ENCODE measurements at places on chromosomes 2 and 18. TPM values are rescaled to one million over a fixed set of nuclear protein-coding genes. Genes with fewer than 3 reads are reported as not detected.

DNA sequence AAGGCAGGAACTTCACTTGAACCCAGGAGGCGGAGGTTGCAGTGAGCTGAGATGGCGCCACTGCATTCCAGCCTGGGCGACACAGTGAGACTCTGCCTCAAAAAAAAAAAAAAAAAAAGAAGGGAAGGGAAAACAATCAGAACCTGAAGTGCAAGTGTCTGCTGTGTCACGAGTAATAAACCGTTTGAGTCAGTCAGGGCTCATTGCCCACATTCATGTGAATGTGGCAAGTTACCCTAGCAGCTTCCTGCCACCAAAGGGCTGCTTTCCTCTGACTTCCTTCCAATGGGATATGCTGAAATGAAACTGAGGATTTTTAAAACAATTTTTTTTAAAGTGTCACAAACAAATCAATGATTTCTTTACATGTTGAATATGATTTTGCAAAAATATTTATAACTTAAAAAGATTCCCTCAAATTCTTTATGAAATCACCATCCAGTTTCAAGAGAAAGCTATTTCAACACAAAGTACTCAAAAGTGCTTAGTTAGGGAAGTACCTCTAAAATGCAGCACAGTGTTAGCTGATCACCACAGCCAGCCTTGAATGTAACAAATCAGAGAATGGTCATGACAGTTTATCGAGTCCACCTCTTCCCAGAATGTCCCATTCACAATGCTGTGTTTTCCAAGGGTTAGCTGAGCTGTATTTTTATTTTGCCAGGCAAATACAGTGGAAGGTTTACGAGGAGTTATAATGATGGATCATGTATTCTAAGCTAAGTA, 36.4 kb downstream of the WDSUB1 start:
- DNase-seq, result peak; percentile 71

DNA sequence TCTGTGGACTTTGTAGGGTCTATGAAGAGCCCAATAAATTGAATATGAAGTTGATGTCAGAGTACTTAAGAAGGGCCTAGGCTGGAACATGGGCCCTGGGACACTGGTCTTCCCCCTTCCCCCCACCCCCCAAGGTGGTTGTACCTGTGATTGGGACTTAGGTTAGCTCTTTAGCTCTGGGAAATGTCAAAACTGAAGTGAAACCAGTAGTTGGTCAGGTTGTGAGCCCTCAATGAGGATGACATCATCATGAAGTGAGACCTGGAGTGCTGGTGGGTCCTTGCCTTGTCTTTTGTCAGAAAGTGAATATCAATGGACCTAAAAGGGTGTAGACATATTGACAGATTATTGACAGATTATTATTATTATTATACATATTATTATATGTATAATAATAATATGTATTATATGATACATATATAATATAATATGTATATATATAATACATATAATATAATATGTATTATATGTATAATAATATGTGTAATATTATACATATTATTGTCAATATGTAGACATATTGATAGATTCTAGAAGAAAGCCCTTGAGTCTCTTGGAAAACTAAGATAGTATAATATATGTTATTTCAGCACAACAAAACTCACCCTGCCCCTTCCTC, 5.4 kb downstream of the MARS2 start:
- DNase-seq, result no peak

DNA sequence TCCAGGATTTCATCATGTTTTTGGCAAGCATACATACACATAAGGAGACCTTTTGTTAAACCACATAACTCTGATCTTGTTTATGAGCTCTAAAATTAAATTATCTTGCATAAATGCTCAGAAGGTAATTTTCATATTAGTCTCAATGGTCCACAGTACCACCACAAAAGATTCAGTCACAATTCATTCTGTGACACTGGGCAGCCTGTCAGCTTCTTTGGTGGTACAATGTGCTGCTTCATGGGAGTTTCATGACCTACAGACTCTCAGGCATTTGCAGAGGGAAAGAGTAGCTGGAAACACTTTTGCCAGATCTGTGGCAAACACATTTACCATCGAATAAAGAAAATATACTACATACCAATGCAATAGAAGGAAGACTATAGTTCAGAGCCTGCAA, 51.3 kb upstream of the ZNF397 start:
- DNase-seq, result no peak

DNA sequence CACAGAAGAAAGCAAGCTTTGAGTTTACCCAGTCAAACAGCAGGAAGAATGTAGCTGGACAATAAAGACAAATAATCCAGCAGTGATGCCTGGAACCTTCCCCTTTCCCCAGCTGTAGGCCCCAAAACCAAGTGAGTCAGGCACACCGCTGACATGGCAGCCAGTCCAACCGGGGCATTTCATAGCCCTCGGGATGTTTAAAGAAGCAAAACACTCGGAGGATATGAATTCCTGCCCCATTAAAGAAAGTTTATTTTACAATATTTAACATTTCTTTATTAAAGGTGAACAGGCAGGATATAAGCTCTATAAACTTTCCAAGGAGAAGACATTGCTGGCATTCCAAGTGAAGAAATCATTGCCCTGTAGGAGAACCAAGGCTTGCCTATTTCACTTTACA, 507.6 kb upstream of the TNP1 start:
- no peak for DNase-seq

GRCh38 chr18:74870950-74871349, 273.3 kb downstream of the ZNF407 start:
- no peak for DNase-seq

DNA sequence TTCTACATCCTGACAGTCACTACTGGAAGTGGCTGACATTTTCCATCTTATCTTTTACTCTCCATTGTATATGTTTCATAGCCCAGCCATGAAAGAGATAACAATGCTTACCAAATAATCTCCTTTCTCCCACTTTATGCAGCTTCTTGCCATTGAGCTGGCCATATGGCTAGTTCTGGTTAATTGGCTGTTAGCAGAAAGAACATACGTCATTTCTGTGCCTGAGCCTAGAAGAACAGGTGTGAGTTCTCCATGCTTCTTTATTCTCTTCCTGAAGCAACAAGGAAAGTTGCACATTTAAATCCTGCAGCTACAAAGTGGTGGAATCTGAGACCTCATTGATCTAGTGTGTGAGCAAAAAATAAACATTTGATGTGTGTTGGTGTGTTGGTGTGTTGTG, 82.0 kb upstream of the FSHR start:
- DNase-seq, result no peak

- peak; percentile 50 for DNase-seq
Observed at GRCh38 chr2:102258386-102259074, 52.8 kb upstream of the IL1RL1 start.

DNA sequence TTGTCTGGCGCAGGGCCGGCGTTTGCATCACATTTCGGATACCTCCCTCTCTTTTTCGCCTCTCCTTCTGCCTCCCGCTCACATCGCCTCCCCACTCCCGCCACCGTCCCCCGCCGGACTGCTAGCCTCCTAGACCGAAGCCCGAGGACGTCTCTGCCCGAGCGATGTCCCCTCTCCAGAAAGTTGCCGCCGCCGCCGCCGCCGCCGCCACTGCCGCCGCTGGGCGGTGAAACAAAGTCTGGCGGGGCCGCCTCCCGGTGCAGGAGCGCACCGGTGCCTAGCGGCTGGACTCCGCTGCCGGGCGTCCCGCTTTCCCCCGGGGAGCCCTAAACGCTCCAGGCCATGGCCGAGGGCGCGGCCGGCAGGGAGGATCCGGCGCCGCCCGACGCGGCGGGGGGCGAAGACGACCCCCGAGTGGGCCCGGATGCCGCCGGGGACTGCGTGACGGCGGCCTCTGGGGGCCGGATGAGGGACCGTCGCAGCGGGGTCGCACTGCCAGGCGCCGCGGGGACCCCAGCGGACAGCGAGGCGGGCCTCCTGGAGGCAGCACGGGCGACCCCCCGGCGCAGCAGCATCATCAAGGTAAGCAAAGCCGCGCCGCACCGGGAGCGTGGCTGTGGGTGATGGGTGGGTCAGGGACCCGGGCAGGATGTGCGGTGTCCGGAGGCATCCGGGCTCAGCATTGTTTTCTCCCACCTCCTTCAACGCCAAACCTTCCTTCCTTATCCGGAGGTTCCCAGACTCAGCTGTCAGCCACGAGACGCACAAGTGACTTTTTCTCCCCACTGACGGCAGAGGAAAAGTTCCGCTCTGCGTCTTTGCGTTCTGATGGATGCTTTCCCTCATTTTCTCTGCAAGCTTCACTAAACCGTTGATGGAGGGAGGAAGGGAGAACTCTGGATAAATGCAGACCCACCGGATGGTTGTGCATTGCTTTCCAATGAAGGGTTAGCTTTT, 643 bp downstream of the PLCL1 start:
- DNase-seq, result no peak

DNA sequence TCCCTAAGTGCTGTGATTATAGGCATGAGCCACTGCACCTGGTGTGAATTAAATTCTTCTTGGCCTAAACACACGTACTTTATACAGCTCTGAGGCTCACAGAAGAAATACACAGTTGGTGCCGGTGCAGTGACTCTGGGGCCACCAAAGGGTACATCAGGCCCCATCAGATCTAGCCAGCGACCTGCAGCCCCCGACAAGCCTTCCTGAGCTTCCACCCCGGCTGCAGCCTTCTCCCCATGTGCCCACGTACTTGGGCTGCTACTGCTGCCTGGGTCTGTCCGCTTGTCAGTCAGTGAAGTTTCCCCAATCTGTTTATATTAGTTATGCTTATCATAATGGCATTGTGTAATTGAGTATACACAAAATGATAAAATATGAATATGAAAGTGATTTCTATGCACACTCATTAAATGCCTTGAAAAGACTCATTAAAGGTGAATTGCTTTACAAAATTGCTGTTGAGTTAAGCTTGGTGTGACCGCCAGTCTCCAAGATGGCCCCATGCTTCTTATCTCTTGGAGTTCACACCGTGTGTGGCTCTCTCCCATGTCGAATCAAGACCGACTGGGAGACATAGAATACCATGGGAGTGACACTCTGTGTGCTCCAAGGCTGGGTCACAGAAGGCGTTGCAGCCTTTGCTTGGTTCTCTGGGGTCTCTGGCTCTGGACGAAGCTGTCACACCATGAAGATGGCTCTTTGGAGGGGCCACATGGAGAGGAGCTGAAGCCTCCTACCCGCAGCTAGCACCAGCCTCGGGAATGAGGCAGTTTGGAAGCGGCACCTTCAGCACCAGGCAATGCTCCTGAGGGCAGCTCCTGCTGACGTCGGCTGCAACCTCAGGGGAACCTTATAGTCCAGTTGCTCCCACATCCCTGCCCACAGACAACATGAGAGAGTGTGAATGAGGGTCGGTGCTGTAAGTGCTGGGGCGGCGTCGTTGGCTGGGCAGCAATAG, 29.2 kb upstream of the HPCAL1 start:
- no peak for DNase-seq

DNA sequence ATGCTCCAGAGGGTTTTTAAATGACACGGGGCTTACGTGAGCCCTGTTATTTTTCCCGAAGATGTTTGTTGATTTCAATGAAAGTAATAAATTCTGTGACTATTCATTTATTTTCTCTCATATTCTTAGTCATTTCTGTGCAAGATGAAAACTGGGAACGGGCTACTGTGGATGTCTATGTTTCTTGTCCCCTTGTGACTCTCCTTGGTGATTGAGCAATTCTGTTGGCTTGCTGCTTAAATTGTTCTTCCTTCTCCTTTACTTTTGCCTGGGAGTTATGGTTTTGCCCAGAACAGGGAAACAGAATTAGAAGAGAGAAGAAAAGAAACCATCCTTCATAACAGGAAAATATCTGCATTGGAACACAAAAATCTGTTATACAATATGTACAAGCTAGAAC, 508.2 kb upstream of the DSEL start:
- DNase-seq, result no peak

- no peak for DNase-seq
Observed at GRCh38 chr2:135052997-135053474, 944 bp downstream of the RAB3GAP1 start.

DNA sequence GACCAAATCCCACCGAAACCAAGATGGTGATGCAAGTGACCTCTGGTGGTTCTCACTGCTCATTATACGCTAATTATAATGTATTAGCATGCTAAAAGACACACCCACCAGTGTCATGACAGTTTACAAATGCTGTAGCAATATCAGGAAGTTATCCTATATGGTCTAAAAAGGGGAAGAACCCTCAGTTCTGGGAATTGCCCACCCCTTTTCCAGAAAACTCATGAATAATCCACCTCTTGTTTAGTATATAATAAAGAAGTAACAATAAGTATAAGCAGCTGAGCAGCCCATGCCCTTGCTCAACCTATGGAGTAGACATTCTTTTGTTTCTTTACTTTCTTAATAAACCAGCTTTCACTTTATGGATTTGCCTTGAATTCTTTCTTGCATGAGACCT, 31.0 kb upstream of the FMNL2 start:
- no peak for DNase-seq

- DNase-seq, result no peak
Observed at GRCh38 chr2:124079045-124079444, 54.0 kb downstream of the CNTNAP5 start.

GRCh38 chr2:218003981-218004419, 1.2 kb upstream of the TNS1 start:
- no peak for DNase-seq

DNA sequence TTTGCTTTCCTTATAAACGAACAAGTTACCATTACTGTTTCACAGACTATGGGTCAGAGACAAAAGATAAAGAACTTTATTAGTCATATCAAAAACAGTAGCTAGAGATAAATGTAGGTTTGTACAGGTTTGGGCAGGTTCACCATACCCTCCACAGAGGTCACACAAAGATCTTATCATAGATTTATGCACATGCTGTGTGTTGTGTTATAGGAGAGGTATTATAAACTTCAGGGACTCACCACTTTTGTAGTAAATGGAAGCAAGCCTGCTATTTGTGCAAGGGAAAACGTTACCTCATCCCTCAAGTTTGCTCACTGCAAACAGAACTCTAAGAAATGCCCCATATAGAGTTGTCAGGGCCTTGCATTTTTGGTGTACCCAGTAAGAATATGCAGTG, 584.5 kb upstream of the LRRTM1 start:
- no peak for DNase-seq

DNA sequence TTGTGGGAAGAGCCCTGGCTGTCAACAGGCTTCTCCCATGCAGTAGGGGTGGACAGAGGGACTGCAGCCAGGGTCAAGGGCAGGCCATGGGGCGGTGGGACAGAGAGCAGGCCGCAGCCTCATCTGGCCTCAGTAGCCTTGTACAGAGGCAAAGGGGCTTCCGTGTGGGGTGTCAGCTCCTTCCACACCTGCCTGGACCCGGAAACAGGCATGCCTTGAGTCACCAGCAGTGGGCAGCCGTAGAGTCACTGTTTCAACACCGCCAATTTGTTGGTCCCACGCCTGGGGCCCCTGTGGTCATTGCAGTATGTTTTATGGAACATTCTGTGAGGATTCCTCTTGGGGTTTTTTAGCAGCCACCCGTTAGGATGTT, 173.0 kb downstream of the SMAD7 start:
- no peak for DNase-seq

The ORC2 gene
- total RNA-seq, result 11.1 TPM

The ZC3H6 gene
- 2.5 TPM for total RNA-seq

The COLEC11 gene
- total RNA-seq, result 0.29 TPM

The ADGRF3 gene
- total RNA-seq, result 0.58 TPM

The CYS1 gene
- total RNA-seq, result 1.1 TPM

The MYL1 gene
- not detected for total RNA-seq

The MAP2 gene
- total RNA-seq, result 8.8 TPM

The PARD3B gene
- total RNA-seq, result 10.3 TPM
